Stimulated activated CD4-positive, alpha-beta T cell treated with anti-CD3 and anti-CD28 coated beads, Interleukin-2, amount 100 ng/mL, for 24 hours (primary cell): ENCODE measurements at places on chromosomes 11 and 22.
A peak's percentile ranks its signal among the peaks of the same experiment; 100 is the strongest.

DNA sequence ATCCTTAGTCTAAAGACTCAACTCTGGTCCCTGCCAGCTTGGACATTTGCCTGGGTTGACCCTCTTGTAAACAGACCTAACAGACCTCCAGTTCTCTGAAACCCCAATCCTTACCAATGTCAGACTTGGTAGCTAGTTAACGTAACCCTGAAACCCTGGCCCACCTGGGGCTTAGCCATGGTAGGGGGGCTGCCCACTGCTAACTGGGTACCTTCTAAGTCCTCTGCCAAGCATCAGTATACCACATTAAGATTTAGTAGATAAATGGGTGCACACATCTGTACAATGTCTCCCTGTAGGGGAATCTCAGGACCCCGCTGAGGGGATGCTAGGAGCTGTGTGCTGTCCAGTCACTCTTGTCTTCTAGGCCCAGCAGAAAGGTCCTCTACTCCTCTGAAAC lies 29.9 kb upstream of the TH start:
- no peak for DNase-seq

- no peak for DNase-seq
Measured at GRCh38 chr22:20199413-20199842, 48.6 kb upstream of the CCDC188 start.

DNA sequence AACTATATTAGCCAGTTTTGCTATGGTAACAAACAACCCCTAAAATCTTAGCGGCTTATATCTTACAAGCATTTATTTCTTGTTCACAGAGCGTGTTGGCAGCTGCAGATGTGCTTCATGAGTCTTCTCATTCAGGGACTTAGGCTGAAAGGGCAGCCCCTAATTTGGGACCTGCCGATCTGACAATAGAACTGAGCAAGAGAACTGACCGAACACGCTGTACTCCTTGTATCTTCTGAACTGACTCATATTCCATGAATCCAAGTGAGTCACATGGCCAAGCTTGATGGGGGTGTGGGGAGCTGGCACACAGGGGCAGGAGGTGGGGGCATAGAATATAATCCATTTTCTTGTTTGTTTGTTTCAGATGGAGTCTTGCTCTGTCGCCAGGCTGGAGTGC lies 481.7 kb upstream of the CADM1 start:
- DNase-seq, result no peak

- DNase-seq, result no peak
Measured at GRCh38 chr11:11247576-11247975, 105.5 kb downstream of the CSNK2A3 start.

DNA sequence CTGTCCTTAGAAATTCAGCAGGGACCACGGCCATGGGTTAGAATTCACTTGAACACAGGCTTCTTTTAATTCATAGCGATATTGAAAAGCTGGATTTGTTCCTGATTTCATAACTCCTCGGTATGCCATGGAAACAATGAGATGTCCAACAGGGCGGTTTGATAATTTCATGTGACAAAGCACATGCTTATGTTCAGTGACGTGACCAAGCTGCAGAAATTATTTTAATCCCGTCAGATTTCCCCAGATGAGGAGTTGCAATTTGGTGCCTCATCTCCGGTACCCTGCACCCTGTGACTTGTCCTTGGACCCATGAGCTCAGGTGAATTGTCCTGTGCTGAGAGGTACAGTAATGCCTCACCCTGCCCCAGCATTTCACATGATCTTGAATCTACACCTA lies 81.7 kb downstream of the C11orf91 start:
- DNase-seq, result no peak

- no peak for DNase-seq
Measured at GRCh38 chr11:84420271-84420670, 1134.1 kb upstream of the CCDC90B start.

- no peak for DNase-seq
Measured at GRCh38 chr22:49901457-49901856, 16.8 kb downstream of the ALG12 start.

DNA sequence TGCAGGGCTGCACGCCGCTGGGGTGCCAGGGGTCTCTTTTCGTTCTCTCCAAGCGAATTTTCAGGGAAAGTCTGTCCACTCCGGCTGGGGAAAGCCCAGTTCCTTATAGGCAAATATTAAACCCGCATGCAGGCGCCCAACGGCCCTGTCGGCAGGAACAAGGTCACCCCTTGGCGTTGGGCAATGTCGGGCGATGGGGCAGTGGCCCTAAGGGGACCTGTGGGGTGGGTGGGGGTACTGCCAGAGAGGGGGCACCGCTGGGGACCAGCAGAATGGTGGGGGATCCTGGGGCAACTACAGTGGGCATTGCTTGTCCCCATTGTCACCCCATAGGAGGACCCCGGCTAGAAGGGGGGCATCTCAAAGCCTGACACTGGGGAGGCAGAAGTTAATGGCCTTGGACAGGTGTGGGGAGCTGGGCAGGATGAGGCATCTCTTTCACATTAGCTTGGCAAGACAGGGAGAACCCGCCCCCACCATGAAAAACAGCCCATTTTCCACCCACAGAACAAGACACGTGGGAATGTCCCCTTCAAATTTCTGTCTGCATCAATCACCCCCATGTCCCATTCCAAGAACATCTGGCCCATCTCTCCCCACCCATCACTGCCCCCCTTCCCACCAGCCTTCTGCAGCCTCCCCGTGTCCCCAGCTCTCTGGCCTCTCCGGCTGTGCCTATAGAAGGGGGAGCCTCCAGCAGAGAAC lies 5.5 kb upstream of the IGF2 start:
- DNase-seq, result no peak

DNA sequence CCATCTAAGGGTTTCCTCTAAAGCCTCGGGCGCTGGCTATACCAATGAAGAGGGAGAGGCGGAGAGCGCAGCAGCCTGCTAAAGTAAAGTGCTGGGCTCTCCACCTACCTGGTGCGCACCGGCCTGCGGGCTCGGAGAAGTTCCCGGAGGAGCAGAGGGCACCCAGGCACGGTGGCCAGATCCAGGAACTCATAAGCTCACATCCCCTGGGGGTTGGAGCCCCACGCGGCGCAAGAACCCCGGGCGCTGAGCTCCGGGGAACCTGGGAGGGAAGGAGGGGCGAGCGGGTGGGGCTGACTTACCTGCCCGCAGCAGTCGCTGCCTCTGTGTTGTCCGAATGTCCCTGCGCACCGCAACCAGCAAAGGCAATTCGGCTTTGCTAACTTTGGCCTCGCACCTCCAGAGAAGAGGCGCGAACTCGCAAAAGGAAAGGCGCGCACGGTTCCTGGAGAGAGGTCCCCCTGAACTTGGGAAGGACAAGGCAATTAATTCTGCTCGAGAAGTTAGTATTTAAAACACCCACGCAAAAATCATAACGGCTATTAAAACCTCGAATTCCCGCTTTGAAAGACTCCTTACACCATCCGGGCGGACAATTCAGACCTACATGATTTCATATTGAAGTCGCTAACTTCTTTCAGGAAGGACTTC lies 127.6 kb upstream of the C11orf58 start:
- DNase-seq, result no peak

DNA sequence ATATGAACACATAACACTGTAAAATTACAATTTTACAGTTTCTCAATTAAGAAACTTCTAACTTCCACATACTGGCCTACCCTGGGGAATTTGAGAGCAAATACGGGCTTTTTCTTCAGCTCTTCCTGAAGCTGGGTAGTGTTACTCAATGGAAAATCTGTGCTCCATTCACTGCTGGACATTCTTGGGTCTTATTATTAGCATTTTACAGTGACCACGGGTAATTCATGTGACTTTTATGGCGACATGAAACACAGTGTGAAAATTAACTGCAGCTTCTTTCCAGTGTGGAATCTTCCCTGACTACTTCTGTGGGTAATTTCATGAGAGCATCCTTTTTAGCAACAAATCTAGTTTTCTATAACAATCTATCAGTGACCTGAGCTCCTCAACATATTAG lies 423.7 kb upstream of the ANO5 start:
- DNase-seq, result no peak

GRCh38 chr11:13259374-13259773 lies 18.2 kb upstream of the BMAL1 start:
- no peak for DNase-seq

DNA sequence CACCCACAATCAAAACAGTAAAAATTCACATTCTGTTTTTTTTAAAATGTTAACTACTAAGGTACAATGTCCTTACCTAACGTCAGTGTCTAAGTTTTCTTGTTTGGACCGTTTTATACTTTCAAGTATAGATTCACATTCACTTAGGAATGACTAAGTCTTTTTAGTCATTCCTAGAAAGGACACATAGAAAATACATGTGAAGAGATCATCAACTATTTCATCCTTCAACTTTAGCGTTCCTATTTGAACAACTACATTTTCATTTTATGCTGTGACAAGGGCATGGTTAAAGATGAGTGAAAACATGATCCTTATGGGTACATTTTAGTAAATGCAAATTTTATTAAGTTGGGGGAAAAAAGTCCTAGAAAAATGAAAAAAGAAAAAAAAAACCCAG lies 62.8 kb downstream of the DDX10 start:
- DNase-seq, result no peak

DNA sequence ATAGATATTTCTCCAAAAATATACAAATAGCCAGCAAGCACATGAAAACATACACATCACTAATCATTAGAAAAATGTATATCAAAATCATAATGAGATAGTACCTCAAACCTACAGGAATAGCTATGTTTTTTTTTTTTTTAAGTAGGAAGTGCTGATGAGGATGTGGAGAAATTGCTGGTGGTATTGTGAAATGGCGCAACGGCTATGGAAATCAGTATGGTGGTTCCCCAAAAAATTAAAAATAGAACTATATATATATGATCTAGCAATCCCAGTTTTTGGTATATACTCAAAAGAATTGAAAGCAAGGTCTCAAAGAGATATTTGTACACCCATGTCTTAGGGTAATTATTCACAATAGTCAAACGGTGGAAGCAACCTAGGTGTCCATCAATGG lies 46.0 kb upstream of the HIPK3 start:
- no peak for DNase-seq

GRCh38 chr11:126153972-126154371 lies 57.5 kb downstream of the RPUSD4 start:
- no peak for DNase-seq

DNA sequence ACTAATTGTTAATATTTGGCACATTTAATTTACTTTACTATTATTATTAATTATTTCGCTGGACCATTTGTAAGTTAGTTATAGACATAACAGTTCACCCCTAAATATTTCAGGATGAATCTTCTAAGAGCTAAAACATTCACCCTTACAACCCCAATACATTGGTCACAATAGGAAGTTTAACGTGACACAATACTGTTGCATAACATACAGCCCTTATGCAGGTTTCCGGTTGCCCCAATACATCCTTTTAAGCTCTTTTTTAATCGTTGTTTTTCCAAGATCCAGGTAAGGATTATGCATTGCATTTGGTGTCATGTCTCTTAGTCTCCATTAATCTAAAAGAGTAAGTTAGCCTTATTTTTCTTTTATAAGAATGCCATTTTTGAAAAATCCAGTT lies 71.2 kb downstream of the HSD17B12 start:
- no peak for DNase-seq

DNA sequence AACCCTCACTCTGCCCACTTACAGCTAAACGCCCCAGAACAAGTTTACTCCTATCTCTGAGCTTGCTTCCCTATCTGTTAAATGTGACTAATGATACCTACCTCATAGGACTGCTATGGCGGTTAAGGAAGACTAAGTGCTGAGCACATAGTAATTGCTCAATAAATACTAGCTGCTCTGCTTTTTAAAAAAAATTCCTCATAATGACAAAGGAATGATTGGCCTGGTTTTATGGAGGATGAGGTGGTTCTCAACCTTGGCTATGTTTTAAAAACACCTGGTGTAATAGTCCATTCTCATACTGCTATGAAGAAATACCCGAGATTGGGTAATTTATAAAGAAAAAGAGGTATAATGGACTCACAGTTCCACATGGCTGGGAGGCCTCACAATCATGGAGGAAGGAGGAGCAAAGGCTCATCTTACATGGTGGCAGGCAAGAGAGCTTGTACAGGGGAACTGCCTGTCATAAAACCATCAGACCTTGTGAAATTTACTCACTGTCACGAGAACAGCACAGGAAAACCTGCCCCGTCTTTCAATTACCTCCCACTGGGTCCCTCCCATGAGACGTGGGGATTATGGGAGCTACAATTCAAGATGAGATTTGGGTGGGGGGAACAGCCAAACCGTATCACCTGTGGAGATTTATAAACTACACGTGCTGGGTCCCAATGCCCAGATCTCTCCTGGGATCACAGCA lies 127.2 kb upstream of the SYT13 start:
- no peak for DNase-seq

- no peak for DNase-seq
Measured at GRCh38 chr11:121965330-121965729, 150.7 kb downstream of the BLID start.

DNA sequence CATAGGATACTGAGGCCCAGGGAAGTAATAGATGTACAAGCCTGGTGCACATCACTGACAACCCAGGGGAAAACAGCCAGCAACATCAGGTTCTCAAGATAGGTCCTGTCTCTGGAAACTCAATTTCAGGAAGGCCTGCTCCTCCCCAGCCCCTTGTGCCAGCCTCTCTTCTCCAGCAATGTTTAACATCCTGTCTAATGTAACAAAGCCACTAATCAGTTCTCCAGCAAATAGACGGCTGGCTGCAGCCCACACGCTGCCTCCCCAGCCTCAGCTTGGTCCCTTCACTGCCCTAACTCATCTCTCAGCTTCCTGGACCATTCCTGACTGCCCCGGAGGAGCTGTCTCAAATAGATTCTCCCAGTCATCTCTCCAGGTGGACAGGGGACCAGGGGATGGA lies 37.8 kb downstream of the RPL27A start:
- no peak for DNase-seq

DNA sequence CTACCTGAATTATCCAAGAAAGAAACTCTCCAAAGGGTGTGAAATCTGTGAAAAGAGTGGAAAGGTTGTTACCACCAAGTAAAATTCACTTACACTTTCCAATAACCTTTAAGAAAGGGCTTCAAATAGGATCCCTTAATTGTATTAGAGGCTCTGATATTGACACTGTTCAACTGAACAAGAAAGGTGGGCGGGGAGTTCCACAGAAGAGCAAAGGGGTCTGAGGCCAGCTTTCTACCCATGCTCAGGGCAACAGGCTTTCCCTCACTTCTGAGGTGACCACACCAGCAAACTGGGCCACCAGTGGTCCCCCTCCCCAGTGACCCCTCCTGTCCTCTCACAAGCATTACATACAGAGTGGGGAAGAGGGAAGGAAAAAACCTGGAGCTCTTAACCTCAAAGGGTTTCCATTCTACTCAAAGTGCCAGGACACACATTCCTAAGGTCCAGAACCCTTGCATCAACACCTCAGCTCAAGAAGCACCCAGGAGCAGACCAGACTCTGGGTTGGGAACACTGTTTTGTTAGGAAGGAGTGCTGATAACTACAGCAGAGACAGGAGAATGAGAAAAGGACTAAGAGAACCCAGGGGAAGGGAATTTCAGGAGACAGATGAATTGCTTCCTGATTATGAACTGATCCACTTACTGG lies 71.6 kb upstream of the AKIP1 start:
- DNase-seq, result no peak

DNA sequence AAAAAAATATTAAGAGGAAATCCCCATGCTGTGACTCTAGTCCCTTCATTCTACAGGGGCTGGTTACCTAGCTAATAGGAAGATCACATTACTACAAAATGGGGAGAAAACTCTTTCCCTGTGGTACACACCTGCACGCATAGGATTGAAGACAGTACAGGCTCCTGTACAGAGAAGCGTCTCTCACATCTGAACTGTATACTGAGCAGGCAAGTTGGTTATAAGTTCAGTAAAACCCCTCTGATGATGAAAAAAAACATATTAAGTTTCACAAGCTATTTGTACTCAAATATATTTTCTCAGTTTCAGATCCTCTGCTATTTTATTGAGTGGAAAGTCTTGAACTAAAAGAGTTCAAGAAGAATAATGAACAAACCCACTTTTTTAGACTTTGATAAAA lies 156.9 kb upstream of the HSD17B12 start:
- DNase-seq, result no peak

- peak; percentile 29 for DNase-seq
Measured at GRCh38 chr22:20803696-20804324, 29.9 kb downstream of the SERPIND1 start.
